Kidney glomerular epithelial cell (primary cell): ENCODE measurements at places on chromosomes 16 and 17.

GRCh38 chr17:1455291-1455796, 688 bp downstream of the CRK start:
- peak; percentile 29 for DNase-seq

DNA sequence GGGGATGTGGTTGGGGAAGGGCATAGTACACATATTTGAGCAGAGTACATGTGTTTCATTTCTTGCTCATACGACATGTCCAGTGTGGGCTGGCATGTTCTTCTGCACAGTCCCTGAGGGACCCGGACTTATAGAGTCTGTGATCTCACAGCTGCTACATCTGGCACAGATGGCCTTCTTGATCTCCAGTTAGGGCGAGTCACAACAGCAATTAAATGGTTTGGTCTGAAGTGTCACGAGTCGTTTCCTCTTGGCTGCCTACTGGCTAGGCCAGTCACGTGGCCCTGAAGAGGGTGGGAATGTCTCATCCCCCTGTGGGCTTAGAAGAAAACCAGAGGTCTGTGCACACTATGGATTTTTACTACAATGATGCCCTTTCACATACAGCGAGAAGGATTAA, 443.6 kb downstream of the WWOX start:
- no peak for DNase-seq

DNA sequence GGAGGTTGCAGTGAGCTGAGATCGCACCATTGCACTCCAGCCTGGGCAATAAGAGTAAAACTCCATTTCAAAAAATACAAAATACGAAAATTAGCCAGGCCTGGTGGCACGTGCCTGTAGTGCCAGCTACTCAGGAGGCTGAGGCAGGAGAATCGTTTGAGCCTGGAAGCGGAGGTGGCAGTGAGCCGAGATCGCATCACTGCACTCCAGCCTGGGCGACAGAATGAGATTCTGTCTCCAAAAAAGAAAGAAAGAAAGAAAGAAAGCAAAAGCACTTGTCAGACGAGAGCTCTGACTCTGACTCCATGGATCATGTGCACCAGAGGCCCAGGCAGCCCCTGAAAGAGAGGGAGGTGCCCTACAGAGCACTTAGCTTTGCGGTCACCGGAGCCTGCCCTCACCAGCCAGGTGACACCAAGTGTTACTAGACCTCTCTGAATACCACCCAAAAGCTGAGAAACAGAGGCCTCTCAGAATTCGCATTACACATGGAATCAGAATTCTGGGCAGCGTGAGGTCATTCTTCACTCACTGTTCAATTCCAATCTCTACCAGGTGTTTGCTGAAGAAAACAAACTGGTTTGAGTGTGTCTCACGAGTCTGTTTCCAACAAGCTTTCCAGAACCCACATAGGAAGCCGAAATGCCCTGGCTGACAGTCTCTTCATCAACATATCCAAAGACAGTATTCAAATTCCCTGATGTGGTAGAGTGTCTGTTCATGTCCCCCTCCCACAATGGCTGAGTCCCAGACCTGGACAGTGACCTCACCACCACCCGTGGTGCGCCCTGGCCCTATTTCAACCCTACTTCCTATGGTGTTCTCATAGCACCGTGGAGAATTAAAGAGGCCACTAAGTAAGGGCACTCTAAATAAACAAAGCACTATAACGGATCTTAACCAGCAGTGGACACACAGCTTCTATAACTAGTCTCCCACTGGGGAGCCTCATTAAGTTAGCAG, 1.5 kb downstream of the FLCN start:
- DNase-seq = peak; percentile 19

- no peak for DNase-seq
Measured at GRCh38 chr16:4628283-4628682, 3.7 kb downstream of the MGRN1 start.

GRCh38 chr17:81165246-81166032, at the start of gene PVALEF:
Gene PVALEF (plus strand): TSS chr17:81165507. CDS start chr17:81181227, 15,720 bp downstream.
- DNase-seq = no peak

DNA sequence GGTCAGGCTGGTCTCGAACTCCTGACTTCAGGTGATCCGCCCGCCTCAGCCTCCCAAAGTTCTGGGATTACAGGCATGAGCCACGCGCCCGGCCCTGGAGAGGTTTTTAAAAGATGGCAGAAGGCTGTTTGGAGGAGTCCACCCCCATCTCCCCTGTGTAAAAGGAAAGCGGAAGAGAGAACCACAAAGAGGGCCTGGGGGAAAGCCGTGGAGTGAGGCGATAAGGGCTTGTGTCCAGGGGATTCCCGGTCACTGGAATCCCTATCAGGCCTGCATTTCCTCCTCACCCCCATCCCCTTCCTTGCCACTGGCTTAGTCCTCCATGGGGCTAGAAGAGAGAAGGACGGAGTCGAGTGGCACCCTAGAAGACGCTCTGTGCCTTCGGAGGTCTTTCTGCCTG, at the start of gene GP1BA:
Gene GP1BA, plus strand, starts transcription at position 315 of the 400 bp plus-strand sequence. CDS start 328 bp downstream, outside the sequence.
- DNase-seq = no peak

DNA sequence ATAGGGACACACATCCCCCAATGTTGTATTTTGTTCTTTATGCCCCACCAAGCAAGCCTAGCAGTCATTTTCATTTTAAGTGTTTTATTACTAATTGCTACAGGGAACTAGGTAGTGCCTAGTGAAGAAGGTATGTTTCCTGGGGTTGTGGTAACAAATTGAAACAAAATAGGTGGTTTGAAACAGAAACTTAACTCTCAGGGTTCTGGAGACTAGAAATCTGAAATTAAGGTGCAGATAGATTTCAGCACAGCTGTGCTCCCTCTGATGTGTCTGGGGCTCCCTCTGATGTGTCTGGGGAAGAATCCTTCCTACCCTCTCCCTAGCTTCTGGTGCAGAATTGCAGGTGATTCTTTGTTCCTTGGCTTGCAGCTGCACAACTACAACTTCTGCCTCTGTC, 390.1 kb downstream of the ZFHX3 start:
- no peak for DNase-seq

DNA sequence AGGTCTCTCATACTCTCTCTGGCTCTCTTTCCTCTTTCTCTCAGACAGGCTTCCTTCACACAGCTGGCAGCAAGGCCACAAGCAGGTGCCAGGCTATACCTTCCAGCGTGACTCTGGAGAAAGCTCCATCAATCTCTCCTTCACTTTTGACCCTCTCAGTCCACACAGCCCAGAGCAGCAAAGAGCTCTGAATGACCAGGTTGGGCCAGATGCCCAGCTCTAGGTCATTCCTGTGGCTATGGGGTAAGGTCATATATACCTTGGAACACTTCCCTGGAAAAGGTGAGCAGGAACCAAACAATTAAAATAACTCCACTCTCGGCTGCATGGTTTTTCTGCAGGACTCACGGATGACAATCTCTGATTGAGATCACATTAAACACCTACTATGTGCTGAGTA, 8.8 kb downstream of the ADAP2 start:
- DNase-seq = no peak
